Stimulated activated CD8-positive, alpha-beta memory T cell treated with anti-CD3 and anti-CD28 coated beads, Interleukin-7, amount 100 ng/mL, for 1 hour (primary cell): ENCODE measurements at places on chromosomes 4 and X.
A peak's percentile ranks its signal among the peaks of the same experiment; 100 is the strongest.

- no peak for DNase-seq
Observed at GRCh38 chrX:19775830-19776485, 111.4 kb downstream of the SH3KBP1 start.

GRCh38 chrX:134647477-134647877, 10.8 kb downstream of the PLAC1 start:
- no peak for DNase-seq

GRCh38 chrX:13253223-13253622, 66.6 kb downstream of the ATXN3L start:
- no peak for DNase-seq

DNA sequence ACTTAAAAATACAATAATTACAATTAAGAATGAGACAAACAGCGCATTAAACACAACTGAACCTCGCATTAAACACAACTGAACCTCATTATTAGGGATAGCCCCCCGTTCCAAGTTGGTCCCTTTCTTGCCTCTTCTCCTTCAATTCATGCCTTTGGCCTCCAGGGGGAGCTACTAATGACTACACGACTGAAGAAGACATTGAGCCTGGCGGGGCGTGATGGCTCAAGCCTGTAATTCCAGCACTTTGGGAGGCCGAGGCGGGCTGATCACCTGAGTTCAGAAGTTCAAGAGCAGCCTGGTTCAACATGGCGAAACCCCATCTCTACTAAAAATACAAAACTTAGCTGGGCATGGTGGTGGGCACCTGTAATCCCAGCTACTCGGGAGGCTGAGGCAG, 56.4 kb upstream of the NWD2 start:
- no peak for DNase-seq

DNA sequence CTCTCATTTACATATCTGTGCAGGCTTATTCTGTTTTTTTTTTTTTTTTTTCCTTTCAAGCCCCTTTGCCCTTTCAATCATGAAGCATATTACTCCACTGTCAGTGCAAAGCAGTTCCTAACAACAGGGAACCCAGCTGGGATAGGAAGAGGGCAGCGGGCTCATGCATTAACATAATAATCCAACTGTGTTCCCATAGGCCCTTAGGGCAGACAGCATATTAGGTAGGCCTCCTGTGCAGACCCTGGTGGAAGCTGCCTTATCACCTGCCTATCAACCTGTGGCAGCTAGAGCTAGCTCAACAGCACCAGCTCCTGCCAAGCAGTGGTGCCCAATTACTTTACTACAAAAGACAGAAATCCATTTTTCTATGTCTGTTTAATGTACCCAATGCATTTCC, 49.3 kb downstream of the SLC10A7 start:
- DNase-seq, result no peak

GRCh38 chr4:152938237-152938947, 2.3 kb downstream of the FHDC1 start:
- DNase-seq, result no peak

- no peak for DNase-seq
Observed at GRCh38 chrX:105610411-105610810, 211.9 kb upstream of the NRK start.

GRCh38 chrX:71366674-71367256, 608 bp downstream of the TAF1 start:
- no peak for DNase-seq

DNA sequence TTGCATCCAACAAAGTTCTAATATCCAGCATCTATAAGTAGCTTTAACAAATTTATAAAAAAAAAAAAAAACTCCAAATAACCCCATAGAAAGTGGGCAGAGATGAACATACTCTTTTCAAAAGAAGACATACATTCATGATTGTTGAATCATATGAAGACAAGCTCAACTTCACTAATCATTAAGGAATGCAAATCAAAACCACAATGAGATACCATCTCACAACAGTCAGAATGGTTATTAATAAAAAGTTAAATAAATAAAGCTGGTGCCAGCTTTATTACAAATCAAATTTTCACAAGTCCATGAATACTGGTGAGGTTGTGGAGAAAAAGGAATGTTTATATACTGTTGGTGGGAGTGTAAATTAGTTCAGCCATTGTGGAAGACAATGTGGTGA, 592.0 kb downstream of the IQCM start:
- no peak for DNase-seq

GRCh38 chr4:51909236-51909703, 66.3 kb downstream of the DCUN1D4 start:
- no peak for DNase-seq

GRCh38 chrX:77014377-77015372, 432.5 kb upstream of the FGF16 start:
- DNase-seq, result no peak

DNA sequence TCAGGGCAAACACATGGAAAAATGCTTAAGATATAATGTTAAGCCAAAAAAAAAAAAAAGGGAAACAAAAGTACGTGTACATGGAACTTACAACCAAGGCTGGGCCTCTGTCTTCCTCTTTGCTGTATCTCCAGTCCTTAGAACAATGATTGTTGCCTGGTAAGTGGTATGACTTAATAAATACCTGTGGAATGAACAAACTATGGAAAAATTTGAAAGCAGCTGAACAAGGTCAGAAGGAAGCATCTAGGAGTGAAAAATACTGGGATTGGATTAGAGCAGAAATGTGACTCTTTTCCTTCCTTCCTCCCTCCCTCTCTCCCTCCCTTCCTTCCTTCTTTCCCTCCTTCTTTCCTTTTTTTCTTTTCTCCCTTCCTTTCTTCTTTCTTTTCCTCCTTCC, 54.2 kb upstream of the SMIM10 start:
- no peak for DNase-seq

DNA sequence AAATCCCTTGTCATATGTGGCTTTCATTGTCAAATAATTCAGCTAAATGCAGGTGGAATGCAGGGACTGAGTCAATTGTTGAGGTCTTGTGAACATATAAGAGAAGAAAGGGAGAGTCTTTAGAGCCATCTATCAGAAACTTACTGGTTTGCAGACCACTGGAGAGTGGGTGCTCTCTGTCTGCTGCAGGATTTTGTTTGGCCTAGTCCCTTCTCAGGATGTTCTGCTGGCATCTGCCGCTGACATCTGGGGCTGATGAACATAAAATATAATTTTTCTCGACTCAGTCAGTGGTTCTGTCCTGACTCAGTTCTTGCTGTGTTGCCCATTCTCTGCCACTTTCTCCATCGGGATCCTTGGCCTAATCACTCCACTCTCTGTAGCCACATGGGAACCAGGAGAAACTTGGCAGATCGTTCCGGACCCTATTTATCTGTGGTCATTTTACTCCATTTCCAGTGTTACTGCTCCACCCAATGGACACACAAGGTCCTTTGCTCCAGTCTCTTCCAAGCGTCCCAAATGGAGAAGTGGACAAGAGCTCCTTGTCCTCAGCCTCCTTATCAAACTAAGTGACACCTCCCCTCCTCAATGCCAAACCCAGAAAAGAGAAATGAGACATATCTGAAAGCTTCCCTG, 436.2 kb downstream of the FAT4 start:
- DNase-seq, result no peak

GRCh38 chr4:8220661-8221450, 21.8 kb downstream of the SH3TC1 start:
- DNase-seq, result no peak

GRCh38 chrX:54357414-54358377, at the start of gene WNK3:
TSS of gene WNK3 (minus strand) at chrX:54358046.
- peak; percentile 9 for DNase-seq

DNA sequence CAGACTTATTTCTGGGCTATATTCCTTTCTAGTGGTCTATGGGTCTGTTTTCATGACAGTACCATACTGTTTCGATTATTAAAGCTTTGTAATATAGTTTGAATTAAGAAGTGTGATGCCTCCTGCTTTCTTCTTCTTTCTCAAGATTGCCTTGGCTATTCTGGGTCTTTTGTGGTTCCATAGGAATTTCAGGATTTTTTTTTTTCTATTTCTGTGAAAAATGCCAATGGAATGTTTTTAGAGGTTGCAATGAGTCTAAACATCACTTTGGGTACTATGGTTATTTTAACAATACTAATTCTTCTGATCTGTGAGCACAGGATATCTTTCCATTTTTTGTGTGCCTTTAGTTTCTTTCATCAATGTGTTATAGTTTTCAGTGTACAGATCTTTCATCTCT, 204.3 kb upstream of the HCCS start:
- no peak for DNase-seq

GRCh38 chr4:4549534-4549933, 7.7 kb upstream of the STX18 start:
- DNase-seq, result no peak

- DNase-seq, result no peak
Observed at GRCh38 chr4:90570615-90571014, 443.4 kb downstream of the CCSER1 start.

- no peak for DNase-seq
Observed at GRCh38 chr4:61395754-61396153, 195.6 kb downstream of the ADGRL3 start.

- no peak for DNase-seq
Observed at GRCh38 chrX:4450177-4450576, 736.7 kb upstream of the PRKX start.

GRCh38 chrX:41317477-41318208, 16.3 kb upstream of the DDX3X start:
- no peak for DNase-seq

- DNase-seq, result no peak
Observed at GRCh38 chr4:101102114-101102742, 245.1 kb downstream of the PPP3CA start.

GRCh38 chrX:39758791-39759525, 338.8 kb downstream of the BCOR start:
- DNase-seq, result no peak
